ENCODE measurements at places on chromosomes 16 and 17. TPM values are rescaled to one million over a fixed set of nuclear protein-coding genes. Genes with fewer than 3 reads are reported as not detected.

The KNOP1 gene
- 10.1 TPM for total RNA-seq

The ZNF19 gene
- 2.8 TPM for total RNA-seq

The MMP28 gene
- 0.38 TPM for total RNA-seq

The CA7 gene
- not detected for total RNA-seq

The XYLT1 gene
- 9.4 TPM for total RNA-seq

The SUMO2 gene
- total RNA-seq = 152 TPM

The KDM6B gene
- total RNA-seq = 68.6 TPM

The WFIKKN1 gene
- under 0.01 TPM for total RNA-seq

The TEKT5 gene
- not detected for total RNA-seq

The ANKFN1 gene
- not detected for total RNA-seq

The CSNK1D gene
- 55.4 TPM for total RNA-seq
